AG04450 (cell line): ENCODE measurements at places on chromosomes 2 and 18.
A peak's percentile ranks its signal among the peaks of the same experiment; 100 is the strongest.

GRCh38 chr2:133004623-133005022 lies 334.6 kb upstream of the LYPD1 start:
- DNase-seq, result no peak

- no peak for DNase-seq
These were observed 71.2 kb upstream of the FSIP2 start for GRCh38 chr2:185667452-185667851.

DNA sequence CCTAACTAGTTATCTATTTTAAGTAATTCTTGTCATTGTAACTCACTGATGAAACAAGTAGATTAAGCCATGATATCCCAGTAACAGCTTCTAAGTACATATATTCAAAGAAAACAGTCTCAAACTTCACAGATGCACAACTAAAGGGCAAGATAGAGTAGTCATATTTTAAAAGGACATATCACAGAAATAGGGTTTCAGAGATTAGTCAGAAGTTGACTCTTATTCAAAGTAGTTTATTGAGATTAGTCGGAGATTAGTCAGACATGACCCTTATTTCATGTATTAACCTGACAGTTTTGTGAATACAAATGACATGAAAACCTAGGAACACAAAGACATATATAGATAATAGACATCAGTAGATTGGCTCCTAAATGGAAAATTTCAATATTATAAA lies 15.9 kb upstream of the CHAC2 start:
- DNase-seq, result no peak

GRCh38 chr18:55447672-55448018 lies 140.3 kb downstream of the TCF4 start:
- DNase-seq, result no peak

DNA sequence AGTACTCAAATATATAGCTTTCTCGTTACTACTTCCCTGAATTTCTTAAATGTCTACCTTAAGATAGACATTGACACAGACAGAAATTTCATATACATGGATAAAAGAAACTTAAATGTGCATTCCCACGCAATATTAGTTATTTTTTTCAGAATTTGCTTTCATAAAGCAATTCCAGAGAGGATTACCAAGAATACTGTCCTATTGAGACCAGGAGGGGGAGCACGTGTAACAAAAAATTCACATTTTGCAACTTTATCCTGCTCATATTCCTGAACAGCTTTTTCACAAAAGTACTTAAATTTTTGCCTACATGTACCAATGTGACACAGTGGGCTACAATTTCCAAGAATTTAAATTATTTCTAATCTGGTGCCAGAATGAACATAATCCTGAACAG lies 30.7 kb upstream of the ERCC3 start:
- peak; percentile 34 for DNase-seq

DNA sequence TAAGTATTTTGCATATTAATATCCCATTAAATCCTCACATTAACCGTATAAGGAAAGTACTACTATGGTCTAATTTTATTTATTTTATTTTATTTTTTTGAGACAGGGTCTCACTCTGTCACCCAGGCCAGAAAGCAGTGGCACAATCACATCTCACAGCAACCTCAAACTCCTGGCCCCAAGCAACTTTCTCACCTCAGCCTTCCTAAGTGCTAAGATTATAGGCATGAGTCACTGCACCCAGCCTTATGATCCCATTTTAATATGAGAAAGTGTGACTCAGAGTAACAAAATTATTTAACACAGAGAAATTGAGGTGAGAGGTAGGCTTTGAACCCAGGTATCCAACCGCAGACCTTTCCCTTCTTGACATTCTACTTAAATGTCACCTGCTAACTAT lies 330.0 kb upstream of the POU3F3 start:
- DNase-seq, result no peak

GRCh38 chr2:190409616-190410015 lies 1.5 kb downstream of the MFSD6 start:
- DNase-seq, result no peak

DNA sequence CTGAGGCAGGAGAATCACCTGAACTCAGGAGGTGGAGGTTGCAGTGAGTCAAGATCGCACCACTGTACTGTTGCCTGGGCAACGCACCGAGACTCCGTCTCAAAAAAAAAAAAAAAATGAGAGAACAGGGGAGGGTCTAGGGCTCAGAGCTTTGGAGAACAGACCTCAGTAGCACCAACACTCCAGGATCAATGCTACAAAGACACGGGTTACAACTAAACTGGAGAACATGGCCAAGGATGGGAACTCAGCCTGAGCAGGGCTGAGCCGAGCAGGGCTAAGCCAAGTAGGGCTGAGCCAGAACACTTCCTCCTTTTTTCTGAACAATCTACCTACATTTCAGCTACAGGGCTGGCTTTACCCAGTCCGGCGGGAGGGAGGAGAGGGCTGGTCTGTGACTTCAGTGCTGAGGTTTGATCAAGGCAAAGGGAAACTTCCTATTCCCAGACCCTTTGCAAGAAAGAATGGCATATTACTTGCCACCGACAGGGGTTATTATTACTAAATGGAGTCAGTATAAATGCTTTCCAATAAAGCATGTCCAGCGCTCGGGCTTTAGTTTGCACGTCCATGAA lies 2.9 kb upstream of the CASP8 start:
- no peak for DNase-seq

DNA sequence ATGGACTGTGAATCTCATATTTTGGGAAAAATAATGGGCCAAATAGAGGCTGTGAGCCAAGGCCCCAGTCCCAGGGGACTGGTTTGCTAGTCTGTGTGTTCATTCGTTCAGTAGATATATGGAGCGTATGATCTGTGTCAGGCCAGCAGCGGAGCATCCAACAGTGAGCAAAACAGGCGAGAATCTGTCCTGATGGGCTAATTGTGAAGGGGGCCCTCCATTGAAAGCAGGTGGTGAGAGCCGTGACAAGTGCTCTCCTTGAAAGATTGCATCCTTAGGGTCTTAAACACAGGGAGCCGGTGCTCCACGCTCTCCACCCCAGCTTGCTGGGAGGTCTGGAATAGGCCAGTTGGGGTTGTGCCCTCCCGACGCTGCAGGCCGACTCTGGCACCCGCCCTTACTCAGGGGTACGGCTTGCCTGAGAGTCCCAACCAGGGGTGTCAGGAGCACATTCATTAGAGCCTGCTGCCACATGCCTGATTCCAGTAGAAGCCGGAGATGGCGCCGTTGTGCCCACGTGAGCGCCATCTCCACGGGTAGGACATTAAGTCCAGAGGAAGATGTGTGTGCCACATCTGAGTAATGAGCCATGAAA lies 213.3 kb downstream of the SH3RF3 start:
- DNase-seq, result no peak

DNA sequence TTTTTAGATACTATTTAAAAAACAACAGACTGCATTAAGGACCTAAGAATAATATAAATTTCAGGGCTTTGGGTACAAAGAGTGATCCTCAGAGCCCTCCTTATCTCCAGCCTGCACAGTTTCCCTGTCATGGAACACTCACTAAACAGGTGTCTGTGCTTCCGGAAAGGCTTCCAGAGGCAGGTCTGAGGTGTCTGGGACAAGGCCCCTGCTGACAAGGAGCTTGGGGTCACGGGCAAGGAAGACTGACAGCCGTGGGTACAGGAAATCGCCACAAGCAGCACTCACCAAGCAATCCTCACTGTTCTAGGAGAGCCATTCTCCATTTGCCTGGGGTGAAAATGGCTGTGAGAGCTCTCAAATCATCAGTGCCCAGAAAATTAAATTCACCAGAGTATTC lies 220.3 kb upstream of the PXDN start:
- no peak for DNase-seq
